ENCODE measurements at places on chromosomes 1 and 21.

DNA sequence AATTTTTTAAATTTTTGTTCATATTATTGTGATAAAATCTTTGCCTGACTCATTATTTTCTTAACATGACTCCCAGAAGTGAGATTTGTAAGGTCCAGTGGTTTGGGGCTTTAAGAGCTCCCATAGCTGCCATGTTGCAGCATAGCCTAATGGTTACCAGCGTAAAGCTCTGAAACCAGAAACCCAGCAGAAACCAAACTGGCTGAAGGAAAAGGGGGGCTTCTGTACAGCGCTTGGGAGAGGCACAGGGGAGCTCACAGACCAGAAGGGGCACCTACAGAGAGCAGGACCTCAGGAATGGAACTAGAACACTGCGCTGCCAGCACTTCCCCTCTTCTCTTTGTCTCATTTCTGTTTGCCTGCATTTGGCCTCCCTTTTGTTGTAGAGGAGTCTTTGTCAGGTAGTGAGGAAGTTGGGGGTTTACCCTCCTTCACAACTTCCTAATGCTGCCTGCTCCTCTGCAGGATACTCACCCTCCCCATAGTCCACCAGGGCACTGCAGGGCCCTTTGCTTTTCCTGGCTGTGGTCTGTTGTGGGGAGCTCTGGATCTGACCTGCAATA is 2.6 kb upstream of the PYCR2 start:
- DNase-seq, result no peak

- no peak for DNase-seq
These were observed 15.5 kb upstream of the CXADR start for GRCh38 chr21:17497316-17497715.

DNA sequence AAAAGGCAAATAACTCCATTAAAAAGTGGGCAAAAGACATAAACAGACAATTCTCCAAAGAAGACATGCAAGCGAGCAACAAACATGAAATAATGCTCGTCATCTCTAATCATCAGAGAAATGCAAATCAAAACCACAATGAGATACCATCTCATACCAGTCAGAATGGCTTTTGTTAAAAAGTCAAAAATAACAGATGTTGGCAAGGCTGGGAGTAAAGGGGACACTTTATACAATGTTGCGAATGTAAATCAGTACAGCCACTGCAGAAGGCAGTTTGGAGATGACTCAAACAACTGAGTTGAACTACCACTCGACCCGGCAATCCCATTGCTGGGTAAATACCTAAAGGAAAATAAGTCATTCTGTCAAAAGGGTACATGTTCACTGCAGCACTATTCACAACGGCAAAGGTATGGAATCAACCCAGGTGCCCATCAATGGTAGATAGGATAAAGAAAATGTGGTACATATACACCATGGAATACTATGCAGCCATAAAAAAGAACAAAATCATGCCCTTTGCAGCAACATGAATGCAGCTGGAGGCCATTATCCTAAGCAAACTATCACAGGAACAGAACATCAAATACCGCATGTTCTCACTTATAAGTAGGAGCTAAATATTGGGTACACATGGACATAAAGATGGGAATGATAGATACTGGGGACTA is 25.9 kb downstream of the TSPAN2 start:
- no peak for DNase-seq

DNA sequence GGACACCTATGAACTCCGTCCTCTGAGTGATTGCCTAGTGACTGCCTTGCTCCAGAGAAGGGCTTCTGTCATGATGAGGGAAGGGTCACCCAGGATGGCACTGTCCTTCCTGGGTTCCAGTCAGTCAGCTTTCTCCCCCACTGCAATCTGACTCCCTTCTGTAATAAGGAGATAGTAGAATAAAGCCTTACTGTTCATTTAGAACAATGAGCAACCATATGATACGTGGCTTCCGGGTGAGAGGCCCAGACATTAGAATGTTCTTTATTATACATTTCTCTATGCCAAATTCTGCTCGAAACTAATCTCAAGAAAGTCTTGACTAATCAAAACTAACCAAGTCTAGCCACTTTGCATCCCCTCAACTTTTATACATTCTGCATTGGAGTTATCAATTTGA is 8.5 kb upstream of the MTMR11 start:
- no peak for DNase-seq

DNA sequence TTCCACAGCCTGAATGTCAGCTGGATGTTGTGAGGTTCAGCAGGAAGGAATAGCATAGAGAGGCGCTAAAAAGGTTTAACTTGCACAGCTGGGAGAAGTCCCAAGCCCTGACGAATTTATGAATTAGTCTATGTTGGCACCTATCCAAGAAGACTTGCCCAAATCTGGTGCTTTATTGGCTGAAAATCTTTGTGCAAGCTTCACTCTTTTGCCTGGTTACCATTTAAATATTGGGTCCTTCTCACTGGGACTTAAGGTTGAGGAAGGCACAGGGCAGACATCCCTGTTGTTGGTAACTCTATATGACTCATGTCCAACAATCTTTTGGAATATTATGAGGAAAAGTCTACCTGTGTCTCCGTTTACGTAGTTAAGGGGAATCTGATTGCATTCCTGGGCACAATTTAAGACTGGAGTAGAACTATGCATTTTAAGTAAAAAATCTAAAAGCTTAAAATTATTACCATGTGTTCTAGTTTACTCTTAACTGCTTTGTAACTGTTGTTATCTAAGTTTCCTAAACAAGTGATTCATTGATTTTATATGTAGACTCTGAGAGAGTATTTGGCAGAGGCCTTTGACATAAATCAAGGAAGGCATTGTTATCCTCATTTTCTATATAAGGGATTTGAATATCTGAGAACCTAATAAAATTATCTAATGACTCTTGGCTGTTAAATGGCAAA is 181.7 kb upstream of the DPYD start:
- no peak for DNase-seq

GRCh38 chr1:103516693-103517092 is 8.8 kb upstream of the RNPC3 start:
- peak; percentile 4 for DNase-seq

DNA sequence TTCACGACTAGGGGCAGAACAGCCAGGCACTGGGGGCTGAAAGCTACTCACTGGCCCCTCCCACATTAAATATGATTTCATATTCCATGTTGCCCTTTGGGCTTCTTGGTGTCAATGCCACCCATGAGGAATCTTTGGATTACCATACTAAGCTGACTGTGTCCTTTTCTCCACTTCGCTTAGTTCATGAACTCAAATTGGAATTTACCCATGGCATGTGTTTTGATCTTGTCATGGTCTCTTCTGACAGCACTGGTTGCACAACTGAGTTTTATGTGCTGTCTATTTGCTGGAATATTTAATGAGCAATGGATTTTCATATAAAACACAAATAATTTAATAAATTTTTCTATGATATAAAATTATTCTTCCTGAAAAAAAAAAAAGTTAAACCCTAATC is 59.2 kb downstream of the SERBP1 start:
- no peak for DNase-seq

DNA sequence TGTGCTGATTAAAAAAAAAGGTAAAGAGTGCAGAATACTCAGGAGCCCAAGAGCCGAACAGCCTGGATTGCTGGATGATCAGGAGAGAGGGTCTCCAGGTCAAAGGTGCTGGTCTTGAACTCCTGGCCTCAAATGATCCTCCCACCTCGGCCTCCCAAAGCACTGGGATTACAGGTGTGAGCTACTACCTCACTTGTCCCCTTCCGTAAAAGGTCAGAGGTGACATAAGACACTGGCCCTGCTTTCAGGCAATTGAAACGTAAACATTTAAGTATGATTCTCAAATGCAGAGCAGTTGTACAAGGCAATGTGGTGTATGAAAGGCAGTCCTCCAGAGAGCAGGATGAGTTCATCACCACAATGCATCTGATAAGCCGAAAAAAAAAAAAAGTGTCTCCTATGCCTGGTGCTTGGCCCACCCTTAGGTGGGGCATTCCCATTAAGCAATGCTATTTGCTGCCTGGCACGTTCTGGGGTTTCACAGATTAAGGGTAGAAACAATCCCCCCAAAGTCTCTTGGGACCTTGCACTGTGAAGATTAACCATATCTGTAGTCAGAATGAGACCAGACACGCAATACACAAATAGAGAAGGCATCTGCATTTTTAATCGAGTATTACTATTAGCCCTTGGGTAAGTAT is 47.7 kb downstream of the PARP1 start:
- no peak for DNase-seq
